ENCODE measurements at places on chromosomes 16 and 17. TPM values are rescaled to one million over a fixed set of nuclear protein-coding genes. Genes with fewer than 3 reads are reported as not detected.

Gene TP53TG3C
- total RNA-seq, result not detected

Gene ADAM11
- 0.22 TPM for total RNA-seq

Gene CLEC19A
- total RNA-seq, result not detected

Gene SALL1
- total RNA-seq, result 1.8 TPM

Gene ADGRG1
- total RNA-seq, result 0.89 TPM

DNA sequence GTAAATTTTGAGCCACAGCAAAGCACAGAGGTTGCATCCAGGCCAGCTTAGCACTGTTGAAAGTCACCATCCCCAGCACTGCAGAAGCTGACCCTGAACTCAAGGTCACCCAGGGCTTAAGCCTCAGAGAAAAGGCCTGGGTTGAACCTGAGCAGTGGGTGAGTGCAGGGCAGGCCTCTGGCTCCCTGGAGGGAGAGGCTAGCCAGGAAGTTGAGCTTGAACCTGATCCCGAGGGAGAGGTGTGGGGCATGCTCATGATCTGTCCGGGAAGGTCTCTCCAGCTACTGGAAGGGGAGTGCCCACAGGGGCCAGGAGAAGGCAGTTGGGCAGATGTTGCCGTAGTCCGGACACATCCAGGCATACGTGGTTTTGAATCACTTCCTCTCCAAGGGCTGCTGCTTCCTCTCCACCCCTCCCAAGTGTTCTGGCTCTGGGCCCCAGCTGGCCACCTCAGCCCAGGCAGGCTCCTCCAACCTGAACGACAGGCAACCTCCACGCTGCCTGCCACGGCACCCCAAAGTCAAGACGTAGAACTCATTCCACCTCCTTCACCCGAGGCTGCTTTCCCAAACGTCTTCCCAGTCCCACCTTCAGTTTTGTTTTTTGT is 18.4 kb downstream of the CARHSP1 start:
- H3K4me1 ChIP-seq, result peaks cover 26% of the 10 kb centered on the region
- peak; percentile 92 for DNase-seq
- H3K4me3 ChIP-seq, result 0 out of 2 replicates have a peak overlapping the region, but pooled peaks have one; percentile 5
- peak overlapping the region; percentile 84 for H3K27ac ChIP-seq
- peaks cover 11% of the 10 kb centered on the region for H3K36me3 ChIP-seq

GRCh38 chr17:80045703-80046102 is 9.3 kb downstream of the CCDC40 start:
- H3K4me3 ChIP-seq, result no peak overlapping the region
- H3K36me3 ChIP-seq, result no peaks in the 10 kb centered on the region
- no peaks in the 10 kb centered on the region for H3K27me3 ChIP-seq
- no peak for DNase-seq
- H3K4me1 ChIP-seq, result no peaks in the 10 kb centered on the region
- H3K27ac ChIP-seq, result no peak overlapping the region

- no peaks in the 10 kb centered on the region for H3K4me1 ChIP-seq
- no peak overlapping the region for H3K4me3 ChIP-seq
- DNase-seq, result peak; percentile 67
- H3K36me3 ChIP-seq, result no peaks in the 10 kb centered on the region
- H3K27ac ChIP-seq, result no peak overlapping the region
- peaks cover 20% of the 10 kb centered on the region for H3K27me3 ChIP-seq
These were observed 81.0 kb downstream of the MYH11 start for GRCh38 chr16:15775663-15776304.

DNA sequence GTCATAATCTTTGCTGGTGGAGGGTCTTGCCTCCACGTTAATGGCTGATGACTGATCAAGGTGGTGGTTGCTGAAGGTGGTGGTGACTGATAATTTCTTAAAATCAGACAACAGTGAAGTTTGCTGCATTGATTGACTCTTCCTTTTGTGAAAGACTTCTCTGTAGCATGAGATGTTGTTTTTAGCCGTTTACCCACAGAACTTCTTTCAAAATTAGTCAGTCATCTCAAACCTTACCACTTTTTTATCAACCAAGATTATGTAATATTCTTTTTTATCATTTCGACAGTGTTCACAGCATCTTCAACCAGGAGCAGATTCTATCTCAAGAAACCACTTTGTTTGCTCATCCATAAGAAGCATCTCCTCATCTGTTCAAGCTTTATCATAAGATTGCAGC is 5.9 kb downstream of the UQCRC2 start:
- H3K36me3 ChIP-seq, result peaks cover 59% of the 10 kb centered on the region
- no peaks in the 10 kb centered on the region for H3K27me3 ChIP-seq
- H3K4me3 ChIP-seq, result no peak overlapping the region
- H3K4me1 ChIP-seq, result peaks cover 6% of the 10 kb centered on the region
- no peak overlapping the region for H3K27ac ChIP-seq

DNA sequence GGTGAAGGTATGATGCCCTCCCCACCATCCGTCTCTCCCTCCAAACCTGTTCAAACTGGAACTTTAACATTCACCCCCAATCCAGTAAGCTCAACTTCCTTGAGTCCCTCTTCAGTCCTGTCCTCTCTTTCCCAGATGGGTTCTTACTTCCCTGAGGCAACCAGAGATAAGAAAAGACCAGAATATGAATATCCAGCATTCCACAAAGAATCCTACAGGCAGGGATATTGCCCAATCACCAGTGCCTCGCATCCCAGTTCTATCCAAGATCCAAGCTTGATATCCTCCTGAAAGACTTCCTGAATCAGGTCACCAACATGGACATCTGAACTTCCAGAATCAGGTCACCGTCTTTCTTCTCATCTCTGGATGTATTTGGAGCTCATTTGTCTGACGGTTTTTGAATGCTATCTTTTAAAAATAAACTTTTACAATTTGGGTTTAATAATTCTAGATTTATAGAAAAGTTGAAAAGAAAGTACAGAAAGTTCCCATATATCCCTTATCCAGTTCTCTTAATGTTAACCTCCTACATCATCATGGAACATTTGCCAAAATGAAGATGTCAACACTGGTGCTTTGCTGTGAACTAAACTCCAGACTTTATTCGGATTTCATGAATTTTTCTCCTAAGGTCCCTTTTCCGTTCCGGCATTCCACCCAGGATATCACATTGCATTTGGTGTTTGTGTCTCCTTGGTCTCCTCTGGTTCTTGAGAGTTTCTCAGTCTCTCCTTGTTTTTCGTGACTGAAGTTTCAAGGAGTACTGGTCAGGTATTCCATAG is 13.7 kb upstream of the COL1A1 start:
- peak overlapping the region; percentile 98 for H3K27ac ChIP-seq
- no peaks in the 10 kb centered on the region for H3K27me3 ChIP-seq
- H3K36me3 ChIP-seq, result no peaks in the 10 kb centered on the region
- peak; percentile 56 for DNase-seq

GRCh38 chr17:9959377-9959981 is 54.4 kb upstream of the RCVRN start:
- H3K4me3 ChIP-seq, result no peak overlapping the region
- no peaks in the 10 kb centered on the region for H3K36me3 ChIP-seq
- H3K27me3 ChIP-seq, result no peaks in the 10 kb centered on the region
- DNase-seq, result peak; percentile 46

GRCh38 chr16:31273676-31274075 is 13.9 kb downstream of the ITGAM start:
- no peak overlapping the region for H3K4me3 ChIP-seq
- no peak overlapping the region for H3K27ac ChIP-seq
- peaks cover 6% of the 10 kb centered on the region for H3K27me3 ChIP-seq
- H3K4me1 ChIP-seq, result no peaks in the 10 kb centered on the region
- no peaks in the 10 kb centered on the region for H3K36me3 ChIP-seq

GRCh38 chr17:17952691-17953090 is 19.5 kb downstream of the TOM1L2 start:
- H3K27me3 ChIP-seq, result no peaks in the 10 kb centered on the region
- no peak overlapping the region for H3K4me3 ChIP-seq
- peaks cover 20% of the 10 kb centered on the region for H3K4me1 ChIP-seq
- H3K27ac ChIP-seq, result no peak overlapping the region

DNA sequence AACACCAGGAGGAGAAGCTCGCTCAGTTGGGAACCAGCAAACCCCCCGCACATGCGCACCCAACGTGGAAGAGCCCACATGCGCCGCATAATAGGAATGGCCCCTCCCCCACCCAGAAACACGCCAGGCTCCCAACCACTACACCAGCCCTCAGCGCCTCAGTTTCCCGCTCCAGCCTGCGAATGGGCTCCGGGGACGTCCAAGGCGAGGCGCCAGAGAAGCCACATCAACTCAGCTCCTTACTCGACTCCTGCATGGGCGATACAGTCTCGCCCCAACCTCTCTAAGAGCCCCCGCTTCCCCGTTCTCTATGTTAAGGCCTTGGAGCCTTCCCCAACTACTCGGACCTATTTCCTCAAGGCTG is 504 bp downstream of the SRSF1 start:
- DNase-seq, result peak; percentile 89
- H3K36me3 ChIP-seq, result peaks cover 37% of the 10 kb centered on the region
- peak overlapping the region; percentile 99 for H3K4me3 ChIP-seq
- H3K27ac ChIP-seq, result peak overlapping the region; percentile 92
- H3K27me3 ChIP-seq, result no peaks in the 10 kb centered on the region

- H3K27ac ChIP-seq, result no peak overlapping the region
- no peaks in the 10 kb centered on the region for H3K36me3 ChIP-seq
- H3K4me1 ChIP-seq, result no peaks in the 10 kb centered on the region
- no peak overlapping the region for H3K4me3 ChIP-seq
- peak; percentile 62 for DNase-seq
These were observed 3.7 kb downstream of the TMC8 start for GRCh38 chr17:78133971-78134898.

DNA sequence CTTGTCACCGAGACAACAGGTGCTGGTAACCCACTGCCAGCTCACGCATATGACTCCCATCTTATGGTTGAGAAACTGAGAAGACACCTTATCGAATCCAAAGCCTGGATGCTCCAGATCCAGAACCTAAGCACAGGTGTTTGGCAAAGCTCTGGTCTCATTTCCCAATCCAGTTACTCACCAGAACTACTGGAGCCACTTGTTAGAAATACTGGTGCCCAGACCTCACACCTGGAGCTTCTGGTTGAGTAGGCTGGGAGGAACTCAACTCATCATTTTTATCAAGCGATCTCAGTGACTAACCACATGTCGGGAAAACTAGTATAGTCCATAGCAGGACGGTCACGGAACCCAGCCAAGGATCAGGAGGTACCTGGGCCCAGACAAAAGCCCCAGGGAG is 86.7 kb upstream of the RCVRN start:
- H3K36me3 ChIP-seq, result no peaks in the 10 kb centered on the region
- no peak overlapping the region for H3K4me3 ChIP-seq
- no peak overlapping the region for H3K27ac ChIP-seq
- no peaks in the 10 kb centered on the region for H3K27me3 ChIP-seq
- DNase-seq, result no peak
- no peaks in the 10 kb centered on the region for H3K4me1 ChIP-seq

GRCh38 chr16:50208460-50208931 is 55.4 kb downstream of the TENT4B start:
- H3K27ac ChIP-seq, result peak overlapping the region; percentile 64
- no peaks in the 10 kb centered on the region for H3K27me3 ChIP-seq
- peaks cover 61% of the 10 kb centered on the region for H3K4me1 ChIP-seq
- peak; percentile 79 for DNase-seq

DNA sequence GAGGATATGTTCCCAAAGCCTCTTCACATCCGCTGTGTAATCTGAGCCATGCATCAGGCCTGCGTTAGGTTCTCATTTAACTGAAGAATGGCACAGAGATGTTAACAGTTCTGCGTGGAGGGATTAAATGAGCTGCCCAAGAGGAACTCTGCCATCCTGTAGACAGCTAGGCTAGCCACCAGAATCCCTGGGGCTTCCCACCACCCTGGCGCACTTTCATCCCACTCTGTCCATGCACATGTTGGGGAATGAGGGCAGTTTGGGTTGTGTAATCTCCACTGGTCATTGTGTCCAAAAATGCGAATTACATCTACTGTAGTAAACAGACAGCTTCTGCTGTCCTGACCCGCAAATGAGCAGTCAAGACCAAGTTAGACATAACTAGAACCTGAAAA is 1.0 kb upstream of the GLG1 start:
- peaks cover 25% of the 10 kb centered on the region for H3K4me1 ChIP-seq
- H3K27ac ChIP-seq, result peak overlapping the region; percentile 94
- H3K27me3 ChIP-seq, result no peaks in the 10 kb centered on the region
- no peak overlapping the region for H3K4me3 ChIP-seq
- DNase-seq, result peak; percentile 56

DNA sequence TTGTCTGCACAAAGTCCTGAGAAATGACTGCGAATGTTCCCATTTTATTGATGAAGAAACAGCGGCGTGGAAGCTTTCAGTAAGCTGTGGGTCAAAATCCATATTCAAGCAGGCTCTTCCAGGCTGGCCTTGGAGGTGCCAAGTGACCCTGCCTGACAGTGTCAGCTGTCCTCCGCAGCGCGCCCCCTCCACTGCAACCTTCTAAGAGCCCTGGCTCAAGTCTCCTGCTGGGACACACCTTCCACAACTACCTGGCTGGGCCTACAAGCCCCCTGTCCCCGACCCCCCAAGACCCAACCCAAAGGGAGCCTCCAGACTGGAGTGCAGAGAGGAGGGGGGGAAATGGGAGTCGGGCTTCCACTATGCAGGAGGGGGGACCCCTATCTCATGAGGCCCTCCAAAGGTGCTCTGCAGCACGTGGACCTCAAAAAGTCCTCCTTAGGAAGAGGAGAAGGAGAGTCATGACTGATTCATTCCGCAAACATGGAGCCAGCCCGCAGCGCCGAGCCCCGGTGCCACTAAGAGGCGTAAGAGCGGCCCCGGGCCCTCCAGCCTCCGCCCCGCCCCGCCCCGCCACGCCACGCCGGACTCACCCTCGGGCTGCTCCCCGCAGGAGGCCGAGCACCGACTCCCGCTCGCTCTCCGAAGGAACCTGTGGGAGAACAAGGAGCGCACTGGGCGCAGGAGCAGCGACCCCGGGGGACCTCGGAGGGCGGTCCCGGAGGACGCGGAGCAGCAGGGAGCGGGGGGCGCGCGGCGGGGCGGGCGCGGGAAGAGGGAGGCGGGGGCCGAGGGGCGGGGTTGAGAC is 574 bp downstream of the MPP3 start:
- H3K4me1 ChIP-seq, result peaks cover 14% of the 10 kb centered on the region
- peak overlapping the region; percentile 23 for H3K27ac ChIP-seq
- H3K4me3 ChIP-seq, result peak overlapping the region; percentile 81
- no peaks in the 10 kb centered on the region for H3K27me3 ChIP-seq
- DNase-seq, result peak; percentile 91

DNA sequence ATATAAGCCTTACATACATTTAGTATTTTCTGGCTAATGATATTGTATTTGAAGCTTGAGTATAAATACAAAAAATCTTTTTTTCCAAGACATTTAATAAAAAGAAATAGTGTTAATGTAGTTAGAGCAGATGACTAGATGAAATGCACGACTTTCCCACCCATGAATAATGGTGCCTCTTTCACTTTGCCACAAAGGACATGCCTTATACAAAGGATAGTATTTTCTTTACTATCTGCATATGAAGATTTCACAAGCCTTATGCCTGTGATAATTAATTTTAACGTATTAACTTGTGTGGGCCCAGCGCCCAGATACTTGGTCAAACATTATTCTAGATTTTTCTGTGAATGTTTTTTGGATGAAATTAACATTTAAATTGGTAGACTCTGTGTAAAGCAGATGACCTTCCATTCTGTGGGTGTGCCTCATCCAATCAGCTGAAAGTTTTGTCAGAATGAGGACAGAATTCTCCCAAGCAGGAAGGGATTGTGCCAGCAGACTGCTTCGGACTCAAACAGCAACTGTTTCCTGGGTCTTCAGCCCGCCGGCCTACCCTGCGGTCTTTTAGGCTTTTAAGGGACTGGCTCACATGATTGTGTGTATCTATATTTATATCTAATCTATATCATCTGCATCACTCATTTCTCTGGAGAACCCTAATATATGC is 115.4 kb downstream of the USP22 start:
- no peak overlapping the region for H3K27ac ChIP-seq
- H3K4me3 ChIP-seq, result no peak overlapping the region
- no peaks in the 10 kb centered on the region for H3K36me3 ChIP-seq
- no peak for DNase-seq
- peaks cover 18% of the 10 kb centered on the region for H3K4me1 ChIP-seq

Data from GM23248 (cell line).